Omental fat pad (tissue), 4 donors: ENCODE measurements at places on chromosomes 1 and 21. TPM values are rescaled to one million over a fixed set of nuclear protein-coding genes. Genes with fewer than 3 reads are reported as not detected.
A peak's percentile ranks its signal among the peaks of the same experiment; 100 is the strongest.

Gene KIAA1614
- 6.2 TPM for total RNA-seq

Gene CASQ1
- 0.48 TPM for total RNA-seq

Gene RIMKLA
- total RNA-seq: 0.38 TPM

Gene HCRTR1
- total RNA-seq: not detected

Gene ANGPTL3
- total RNA-seq: not detected

Gene OR2T5
- not detected for total RNA-seq

Gene OXCT2
- 0.24 TPM for total RNA-seq

Gene AK5
- 0.13 TPM for total RNA-seq

Gene MPZL1
- total RNA-seq: 102 TPM

DNA sequence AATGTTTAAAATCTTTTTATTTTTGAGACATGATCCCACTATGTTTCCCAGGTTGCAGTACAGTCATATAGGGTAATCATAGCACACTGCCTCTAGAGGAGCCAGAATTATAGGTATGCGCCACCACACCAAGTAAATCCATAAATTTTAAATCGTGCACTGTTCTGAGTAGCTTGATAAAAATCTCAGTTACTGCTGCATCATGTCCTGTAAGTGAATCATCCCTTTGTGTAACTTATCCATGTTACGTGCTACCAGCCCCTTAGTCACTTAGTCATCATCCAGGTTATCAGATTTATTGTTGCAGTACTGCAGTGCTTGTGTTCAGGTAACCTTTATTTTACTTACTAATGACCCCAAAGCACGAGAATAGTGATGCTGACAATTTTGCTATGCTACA is 1770.9 kb downstream of the BRINP3 start:
- DNase-seq: no peak

- DNase-seq: no peak
Measured at GRCh38 chr1:24735156-24735508, 10.1 kb upstream of the CLIC4 start.

DNA sequence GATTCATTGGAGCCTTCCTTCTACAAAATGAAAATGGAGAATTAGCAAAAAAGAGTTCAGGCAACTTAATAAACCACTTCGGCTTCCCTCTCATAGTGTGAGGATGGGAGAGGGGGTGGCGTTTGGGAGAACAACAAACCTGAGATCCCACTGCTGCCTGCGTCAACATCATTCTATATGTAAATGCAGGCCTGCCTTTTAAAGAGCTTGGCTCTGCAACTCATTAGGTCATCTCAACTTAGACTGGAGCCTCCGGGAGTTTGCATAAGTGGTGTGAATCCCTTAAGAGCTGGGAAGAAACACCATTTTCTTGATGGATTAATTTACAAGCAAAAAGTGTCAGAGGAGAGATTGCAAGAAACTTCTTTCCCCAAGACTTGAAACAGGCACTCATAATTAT is 127.6 kb upstream of the DAB1 start:
- DNase-seq: no peak

GRCh38 chr1:226320930-226321329 is 12.0 kb upstream of the LIN9 start:
- DNase-seq: no peak

GRCh38 chr1:8815582-8816151 is 1.8 kb downstream of the RERE start:
- DNase-seq: no peak

GRCh38 chr21:45154511-45155508 is 80.4 kb downstream of the ADARB1 start:
- DNase-seq: no peak

GRCh38 chr1:21397813-21398188 is 42.1 kb upstream of the NBPF3 start:
- DNase-seq: no peak

DNA sequence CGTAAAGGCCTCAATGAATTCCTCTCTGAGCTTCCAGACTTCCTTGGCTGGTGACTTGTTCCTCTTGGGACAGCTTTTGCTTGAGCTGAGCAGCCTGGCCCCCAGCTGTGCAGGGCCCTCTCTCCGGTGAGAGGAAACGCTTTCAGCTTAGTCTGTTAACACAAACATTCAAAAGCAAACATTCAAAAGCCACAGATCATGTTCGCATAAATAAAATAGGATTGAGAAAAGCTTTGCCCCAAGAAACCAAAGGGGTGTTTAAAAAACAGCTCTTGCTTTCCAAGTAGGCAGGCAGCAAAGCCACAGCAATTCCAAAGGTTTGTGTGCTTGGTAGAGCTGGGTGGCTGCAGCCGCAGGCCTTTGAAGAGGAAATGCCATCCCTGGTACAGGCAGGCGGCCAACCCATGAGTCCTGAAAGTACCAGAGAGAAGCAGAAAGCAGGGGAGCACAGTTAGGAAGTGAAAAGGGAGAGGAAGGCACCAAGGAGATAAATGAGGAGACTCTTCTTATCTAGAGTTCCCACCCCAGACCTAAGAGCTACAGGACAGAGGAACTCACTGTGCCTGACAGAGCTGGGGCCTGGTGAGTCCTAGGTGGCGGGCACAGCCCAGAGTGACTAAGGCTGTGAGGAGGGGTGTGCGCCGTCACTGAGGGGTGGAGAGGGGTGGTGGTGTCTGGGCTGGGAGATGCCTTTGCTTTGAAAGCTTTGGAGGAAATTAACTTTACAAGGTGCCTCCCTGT is 48.4 kb downstream of the CCN1 start:
- DNase-seq: no peak

- DNase-seq: peak; percentile 90
Measured at GRCh38 chr1:34865981-34866761, 6.6 kb upstream of the SMIM12 start.

GRCh38 chr21:42069327-42069726 is 1.8 kb upstream of the UMODL1 start:
- no peak for DNase-seq

DNA sequence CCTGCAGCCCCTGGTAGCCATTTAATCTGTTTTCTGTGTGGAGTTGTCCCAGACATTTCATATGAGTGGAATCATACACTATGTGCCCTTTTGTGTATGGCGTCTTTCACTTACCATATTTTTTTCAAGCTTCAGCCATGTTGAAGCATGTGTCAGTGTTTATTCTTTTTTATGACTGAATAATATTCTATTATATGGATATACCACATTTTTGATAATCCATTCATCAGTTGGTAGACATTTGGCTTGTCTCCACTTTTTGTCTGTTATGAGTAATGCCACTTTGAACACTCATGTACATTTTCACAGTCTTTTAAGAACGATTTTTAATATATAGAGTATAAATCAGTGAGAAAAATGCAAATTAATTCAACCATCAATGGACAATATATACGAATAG is 44.7 kb downstream of the ATF6 start:
- no peak for DNase-seq

DNA sequence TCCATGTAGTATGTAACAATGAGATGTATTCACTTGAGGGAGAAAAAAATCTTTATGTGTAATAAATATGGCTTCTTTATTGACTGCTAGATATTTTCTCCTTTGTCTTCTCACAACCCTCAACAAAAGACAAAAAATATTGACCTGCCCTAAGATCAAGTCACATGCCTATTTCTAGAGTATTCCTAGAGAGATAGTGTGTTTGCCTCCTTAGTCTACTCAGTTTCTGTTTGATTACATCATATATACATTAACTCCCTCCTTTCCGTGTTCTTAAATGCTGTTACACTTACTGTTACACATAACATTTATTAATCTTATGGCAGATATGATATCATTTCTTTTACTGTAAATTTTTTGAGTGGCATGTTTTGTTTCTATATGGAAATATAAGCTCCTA is 281.6 kb upstream of the RGS18 start:
- no peak for DNase-seq

- no peak for DNase-seq
Measured at GRCh38 chr21:19392390-19392789, 988.8 kb upstream of the TMPRSS15 start.

GRCh38 chr1:46183079-46183847 is 7.0 kb upstream of the P3R3URF start:
- DNase-seq: no peak

DNA sequence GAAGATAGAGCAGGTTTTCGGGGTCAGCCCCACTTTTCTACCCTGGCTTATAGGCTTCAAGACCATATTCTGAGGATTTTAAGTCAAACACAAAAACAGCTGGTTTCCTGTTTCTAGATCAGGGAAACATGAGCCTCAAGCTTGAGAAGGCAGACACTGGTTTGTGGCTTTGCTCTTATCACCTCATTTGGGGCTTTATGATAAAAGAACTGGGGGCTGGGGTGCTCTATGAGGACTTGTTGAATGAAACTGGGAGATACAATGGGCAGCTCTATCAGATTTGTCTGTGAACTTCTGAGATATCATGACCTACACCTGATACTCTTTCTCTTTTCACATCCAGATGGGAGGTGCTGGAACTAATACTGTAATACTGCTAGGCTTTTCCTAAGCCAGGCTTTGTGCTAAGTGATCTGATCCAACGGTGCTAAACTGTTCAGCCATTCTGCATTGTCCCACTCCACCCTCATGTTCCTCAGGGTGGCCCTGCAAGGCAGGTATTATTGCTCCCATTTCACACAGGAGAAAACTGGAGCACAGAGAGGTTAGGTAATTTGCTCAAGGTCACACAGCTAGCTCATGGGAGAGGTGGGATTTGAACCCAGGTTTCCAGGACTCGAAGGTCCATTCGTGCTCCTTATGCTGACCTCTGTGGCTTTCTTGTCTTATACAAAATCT is 6.6 kb downstream of the AJAP1 start:
- no peak for DNase-seq

DNA sequence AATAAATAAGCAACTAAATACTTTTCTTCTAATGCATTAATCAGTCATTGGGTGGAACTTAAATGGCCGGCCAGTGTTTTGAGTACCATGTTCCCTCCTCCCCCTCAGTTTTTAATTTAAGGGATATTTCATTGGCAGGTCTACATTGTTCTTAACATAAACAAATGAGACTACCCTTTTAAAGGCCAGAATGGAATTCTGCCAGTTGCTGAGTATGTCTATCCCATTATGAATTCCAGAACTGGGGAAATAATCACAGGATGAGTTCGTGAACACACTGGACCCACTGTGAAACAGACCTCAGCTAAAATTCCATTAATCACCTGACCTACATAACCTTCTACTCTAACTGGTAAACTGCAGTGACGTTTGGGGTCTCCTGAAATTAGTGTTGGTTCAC is 305.5 kb upstream of the PKN2 start:
- no peak for DNase-seq

GRCh38 chr1:54610048-54610447 is 13.3 kb downstream of the FAM151A start:
- no peak for DNase-seq

DNA sequence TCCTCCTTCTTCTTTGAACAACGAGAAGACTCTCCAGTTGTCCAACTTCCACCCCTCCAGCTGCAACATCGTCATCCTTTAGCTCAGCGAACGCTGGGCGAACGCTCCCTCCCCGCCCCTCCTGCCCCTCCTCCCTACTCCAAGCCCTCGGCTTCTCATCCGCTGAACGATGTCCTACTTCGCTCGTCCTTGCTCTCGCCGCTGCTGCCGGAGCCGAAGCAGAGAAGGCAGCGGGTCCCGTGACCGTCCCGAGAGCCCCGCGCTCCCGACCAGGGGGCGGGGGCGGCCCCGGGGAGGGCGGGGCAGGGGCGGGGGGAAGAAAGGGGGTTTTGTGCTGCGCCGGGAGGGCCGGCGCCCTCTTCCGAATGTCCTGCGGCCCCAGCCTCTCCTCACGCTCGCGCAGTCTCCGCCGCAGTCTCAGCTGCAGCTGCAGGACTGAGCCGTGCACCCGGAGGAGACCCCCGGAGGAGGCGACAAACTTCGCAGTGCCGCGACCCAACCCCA is at the start of gene BCAN:
TSS of gene BCAN (plus strand) at position 357 of the 504 bp plus-strand sequence. CDS start 3,938 bp downstream, outside the sequence.
- DNase-seq: no peak

DNA sequence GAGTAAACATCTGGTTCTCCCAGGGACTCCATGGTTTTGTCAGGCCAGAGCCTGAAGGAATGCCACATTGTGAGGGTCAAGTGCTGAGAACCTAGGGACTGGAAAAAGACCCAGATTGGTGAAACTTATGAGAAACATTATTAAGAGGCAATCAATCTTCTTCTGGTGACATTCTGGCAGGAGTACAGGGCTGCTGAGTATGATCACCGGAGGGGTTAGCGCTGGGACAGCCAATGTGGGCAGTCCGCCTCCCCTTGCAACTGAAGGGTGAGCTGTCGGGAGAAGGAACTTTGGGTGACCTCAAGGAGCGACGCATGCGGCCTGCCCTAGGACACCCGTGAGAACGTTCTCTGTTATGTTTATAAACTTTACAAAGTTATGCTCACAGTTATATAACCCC is 429.0 kb downstream of the LMO4 start:
- DNase-seq: no peak

DNA sequence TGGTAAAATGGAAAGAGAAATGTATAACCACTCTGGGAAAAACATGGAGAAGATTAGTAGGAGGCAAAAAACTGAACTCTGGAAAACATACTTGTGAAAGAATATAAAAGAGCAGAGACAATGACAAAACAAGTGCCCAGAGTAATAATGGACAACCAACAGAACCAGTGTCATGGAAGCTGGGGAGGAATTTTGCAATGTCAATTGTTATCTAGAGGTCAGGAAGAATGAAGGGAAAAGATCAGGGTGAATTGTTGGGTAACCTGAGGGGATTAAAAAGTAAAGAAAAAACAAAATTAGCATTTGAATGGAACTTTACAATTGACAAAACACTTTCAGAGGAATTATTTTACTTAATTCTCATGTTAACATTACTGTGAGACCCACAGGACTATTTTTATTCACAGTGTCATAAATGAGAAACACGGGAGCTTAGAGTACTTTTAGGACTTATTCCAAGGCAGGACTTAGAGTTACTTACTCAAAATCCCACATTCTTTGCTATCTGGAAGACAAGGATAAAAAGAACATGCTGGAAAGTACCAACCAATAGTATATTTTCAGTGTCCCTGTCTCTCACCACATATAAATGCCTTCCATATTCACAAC is 19.5 kb downstream of the JAM2 start:
- no peak for DNase-seq

DNA sequence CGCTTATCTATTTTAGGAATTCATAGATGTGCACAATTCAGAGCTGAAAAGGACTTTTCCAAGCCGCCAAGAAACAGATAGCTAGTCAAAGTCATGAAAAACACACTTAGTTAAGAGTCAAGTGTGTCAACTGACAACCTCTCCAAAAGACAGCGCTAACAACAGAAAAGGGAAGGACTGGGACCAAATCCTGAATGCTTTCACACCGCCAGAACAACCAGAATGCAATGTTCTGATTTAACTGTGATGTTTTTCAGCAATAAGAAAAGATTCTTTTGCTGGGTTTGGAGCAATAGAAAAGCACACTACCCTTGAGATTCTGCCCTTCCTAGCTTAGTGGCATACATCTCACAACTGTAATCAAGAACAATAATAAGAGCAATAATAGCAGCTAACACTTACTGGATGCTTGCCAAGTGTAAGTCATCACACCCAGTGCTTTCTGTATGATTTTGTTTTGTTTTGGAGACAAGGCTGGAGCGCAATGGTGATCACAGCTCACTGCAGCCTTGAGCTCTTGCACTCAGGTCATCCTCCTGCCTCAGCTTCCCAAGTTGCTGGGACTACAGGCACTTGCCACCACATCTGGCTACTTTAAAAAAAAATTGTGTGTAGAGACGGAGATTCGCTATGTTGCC is 33.9 kb upstream of the SDC3 start:
- no peak for DNase-seq
